Activated CD4-positive, alpha-beta T cell treated with anti-CD3 and anti-CD28 coated beads for 1 hour (primary cell): ENCODE measurements at places on chromosomes 16 and 17.

DNA sequence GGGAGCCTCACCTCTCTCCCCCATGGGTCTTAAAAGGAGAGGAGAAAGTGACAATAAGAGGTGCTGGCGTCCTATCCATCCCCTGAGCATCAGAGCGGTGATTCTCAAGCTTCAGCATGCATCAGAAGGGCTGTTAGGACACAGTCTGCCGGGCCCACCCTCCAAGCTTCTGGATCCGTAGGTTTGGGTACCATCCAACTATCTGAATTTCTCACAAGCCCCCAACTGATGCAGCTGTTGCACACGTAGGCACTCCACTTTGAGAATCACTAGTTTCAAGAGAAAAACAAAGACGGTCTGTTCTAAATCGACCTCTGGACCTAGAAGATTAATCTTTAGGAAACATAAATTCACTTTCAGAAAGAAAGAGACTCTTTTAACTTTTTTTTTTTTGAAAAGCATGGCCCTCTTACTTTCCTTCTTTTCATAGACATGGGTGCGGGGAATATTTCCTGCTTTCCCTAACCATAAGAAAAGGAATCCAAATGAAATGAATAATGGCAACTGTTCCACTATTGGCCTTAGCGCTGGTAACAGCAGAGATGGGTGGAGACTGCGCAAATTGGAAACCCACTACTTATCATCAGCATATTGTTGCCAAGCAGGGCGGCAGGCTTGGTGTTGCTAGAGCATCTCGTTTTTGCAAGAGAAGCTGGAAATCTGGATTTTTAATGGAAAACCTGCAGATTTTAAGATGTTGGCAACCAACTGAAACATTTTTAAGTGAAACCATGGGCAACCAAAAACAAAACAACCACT lies 144.4 kb downstream of the GAS7 start:
- DNase-seq: no peak

DNA sequence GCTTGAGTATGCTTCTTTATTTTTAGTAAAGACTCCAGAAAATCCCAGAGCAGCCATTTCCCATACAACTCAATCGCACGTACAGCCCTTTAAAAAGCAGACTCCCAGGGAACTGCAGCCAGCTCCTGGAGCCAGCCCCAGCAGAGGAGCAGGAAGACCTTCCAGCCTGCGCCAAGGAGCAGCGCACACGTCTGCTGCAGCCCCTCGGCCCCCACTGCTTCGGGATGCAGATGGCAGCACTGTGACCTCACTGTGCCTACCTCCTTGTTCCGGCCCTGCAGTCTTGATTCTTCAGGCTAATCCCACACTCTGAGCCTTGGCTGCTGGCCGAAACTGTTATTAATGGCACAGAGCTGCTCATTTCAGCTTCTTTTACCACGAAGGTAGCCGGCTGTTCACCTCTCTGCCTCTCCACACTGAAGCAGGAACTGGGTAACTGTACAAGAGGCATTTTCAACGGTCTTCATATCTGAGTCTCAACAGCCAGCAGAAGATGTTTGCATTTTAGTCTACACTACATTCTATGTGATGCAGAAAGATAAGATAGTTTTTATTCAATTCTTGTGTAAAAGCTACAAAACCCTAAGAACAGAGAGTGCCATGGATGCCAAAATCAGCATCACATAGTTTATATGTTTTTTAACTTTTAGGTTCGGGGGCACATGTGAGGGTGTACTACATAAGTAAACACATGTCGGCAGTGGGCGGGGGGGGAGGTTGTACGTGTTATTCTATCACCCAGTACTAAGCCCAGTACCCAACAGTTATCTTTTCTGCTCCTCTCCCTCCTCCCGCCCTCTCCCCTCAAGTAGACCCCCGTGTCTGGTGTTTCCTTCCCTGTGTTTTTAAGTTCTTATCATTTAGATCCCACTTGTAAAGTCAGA lies 130.9 kb downstream of the ANKRD11 start:
- DNase-seq: no peak

DNA sequence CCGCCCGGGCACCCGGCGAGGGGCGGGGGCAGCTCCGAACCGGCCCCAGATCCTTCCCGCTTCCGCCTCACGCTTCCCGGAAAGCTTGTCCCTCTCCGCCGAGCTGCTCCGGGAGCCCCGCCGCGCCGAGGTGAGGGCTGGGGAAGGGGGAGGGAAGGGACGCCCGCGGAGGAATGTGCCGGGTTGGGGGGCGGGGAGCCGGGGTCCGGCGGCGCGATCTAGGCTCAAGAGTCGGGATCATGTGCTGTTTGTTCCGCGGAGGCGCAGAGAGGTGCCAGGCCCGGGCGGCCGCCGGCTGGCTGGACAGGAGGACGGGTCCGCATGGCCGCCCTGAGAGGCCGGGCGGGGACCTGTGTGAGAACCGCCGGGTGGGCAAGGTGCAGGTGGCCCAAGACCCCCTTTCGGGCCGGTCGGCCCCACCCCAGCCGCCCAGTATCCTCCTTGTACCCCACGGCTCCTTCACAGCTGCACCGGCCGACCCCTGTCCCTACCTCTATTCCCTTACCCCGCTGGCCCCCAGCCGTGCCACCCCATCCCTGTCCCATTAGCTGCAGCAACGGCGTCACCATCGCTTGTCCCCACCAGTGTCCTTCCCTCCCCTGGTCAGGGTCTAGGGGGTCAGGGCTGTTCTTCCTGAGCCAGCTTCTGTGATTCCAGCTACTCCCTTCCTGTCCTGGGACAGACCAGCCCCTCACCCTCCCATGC lies 429 bp downstream of the KIF1C start:
- no peak for DNase-seq

DNA sequence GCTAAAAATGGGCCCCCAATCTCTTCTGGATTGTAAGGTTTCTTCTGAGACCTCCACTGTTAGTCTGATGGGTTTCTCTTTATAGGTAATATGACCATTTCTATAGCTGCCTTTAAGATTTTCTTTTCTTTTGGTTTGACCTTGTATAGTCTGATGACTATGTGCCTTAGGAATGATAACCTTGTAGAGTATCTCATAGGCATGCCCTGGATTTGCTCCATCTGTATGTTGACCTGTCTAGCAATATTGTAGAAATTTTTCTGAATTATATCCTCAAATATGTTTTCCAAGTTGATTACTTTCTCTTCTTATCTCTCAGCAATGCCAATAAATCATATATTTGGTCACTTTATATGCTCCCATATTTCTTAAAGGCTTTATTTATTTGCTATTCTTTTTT lies 1403.8 kb upstream of the GOT2 start:
- no peak for DNase-seq

GRCh38 chr17:688100-688989 lies 26.3 kb downstream of the VPS53 start:
- DNase-seq: no peak

GRCh38 chr16:84607694-84608093 lies 10.2 kb downstream of the COTL1 start:
- no peak for DNase-seq

DNA sequence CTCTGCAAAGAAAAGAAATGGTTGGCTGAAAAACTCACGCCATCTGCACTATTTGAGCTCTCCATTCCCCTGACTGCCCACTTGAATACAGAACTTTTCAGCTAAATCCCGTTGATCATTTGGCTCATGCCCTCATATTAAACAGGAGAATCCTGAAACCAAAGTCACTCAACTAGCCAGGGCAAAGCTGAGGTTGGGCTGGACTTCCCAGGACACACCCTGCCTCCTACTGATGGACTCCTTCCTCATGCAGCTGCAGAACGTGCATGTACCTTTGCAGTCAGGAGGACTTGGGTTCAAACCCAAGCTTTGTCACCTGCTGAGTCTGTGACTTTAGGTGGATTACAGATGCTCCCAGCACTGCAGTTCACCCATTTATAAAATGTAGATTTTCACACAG lies 7.7 kb downstream of the ASIC2 start:
- no peak for DNase-seq

GRCh38 chr17:81179220-81179619 lies 13.2 kb upstream of the AATK start:
- no peak for DNase-seq

DNA sequence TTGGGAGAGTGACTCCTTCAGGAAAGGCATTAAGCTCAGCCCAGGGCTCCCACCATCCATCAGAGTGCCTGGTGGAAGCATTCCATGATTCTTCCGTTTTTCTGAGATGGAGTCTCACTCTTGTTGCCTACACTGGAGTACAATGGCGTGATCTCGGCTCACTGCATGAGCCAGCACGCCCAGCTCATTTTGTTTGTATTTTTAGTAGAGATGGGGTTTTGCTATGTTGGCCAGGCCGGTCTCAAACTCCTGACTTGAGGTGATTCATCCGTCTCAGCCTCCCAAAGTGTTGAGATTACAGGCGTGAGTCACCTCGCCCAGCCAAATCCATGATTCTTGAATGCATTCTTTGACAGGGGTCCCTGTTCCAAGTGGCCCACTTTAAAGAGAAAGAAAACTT lies 23.1 kb downstream of the MIS12 start:
- no peak for DNase-seq

- peak; percentile 28 for DNase-seq
Observed at GRCh38 chr16:30659507-30660423, 1.5 kb downstream of the FBRS start.

GRCh38 chr17:79631640-79632431 lies 21.0 kb upstream of the RBFOX3 start:
- peak; percentile 1 for DNase-seq

DNA sequence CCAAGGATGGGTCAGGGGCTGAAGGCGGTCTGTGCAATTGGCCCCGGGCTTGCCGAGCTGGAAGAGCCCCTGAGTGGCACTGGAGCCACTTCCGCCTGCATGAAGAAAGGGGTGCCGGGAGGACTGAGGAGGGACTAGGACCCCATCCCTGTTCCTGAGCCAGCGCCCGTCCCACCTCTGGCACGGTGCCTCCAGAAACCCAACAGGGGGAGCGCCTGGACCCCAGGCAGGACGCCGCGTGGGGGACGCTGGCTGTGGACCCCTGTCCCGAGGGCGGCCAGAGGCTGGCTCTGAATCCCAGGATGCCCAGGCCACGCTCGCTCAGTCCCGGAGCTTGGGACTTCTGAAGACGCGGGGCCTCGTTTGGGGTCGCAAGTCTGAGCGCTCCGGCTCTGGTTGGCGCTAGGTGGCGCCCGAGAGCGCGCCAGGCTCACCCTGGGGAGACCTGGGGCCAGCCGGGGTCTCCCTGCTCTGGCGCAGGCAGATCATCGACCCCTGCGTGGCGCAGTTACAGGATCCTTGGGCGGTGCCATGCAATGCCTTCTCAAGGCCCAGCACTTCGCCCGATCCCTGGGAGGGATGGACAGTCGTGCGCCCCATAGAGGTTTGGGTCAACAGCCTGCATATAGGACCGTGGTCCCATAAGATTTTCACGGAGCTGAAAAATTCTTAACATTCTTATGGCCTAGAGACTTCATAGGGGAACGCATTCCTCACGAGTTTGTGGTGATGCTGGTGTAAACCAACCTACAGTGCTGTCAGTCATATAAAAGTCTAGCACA lies 58.5 kb upstream of the CREBBP start:
- peak; percentile 54 for DNase-seq
